Activated naive CD8-positive, alpha-beta T cell treated with anti-CD3 and anti-CD28 coated beads, Interleukin-2, amount 10 ng/mL, durations not matched to agents 7 days and 5 days (primary cell): ENCODE measurements at places on chromosomes 7 and 10. TPM values are rescaled to one million over a fixed set of nuclear protein-coding genes. Genes with fewer than 3 reads are reported as not detected.

DNA sequence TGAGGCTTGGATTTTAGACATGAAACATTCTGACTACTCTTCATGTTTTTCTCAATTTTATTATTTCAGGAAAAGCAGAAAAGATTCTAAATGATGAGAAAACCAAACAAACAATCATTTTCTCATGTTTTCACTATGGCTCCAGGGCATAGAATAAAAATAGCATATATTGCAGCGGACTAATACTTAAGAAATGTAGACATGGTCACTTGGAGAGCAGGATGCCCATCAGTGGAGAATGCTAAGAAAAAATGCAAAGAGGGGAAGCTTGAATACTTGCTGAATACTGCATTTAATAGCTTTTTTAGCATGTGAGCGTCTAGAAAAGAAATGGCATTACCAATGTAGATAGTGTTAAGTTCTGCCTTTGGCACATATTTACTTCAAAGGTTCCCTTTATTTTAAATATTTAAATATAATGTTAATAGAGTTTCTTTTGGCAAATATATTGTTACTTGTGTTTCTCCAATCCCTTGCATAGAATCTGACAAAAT is 107.9 kb downstream of the PPP1R17 start:
- DNase-seq: no peak
- H3K27ac ChIP-seq: no peak overlapping the region
- H3K4me1 ChIP-seq: no peaks in the 10 kb centered on the region
- H3K36me3 ChIP-seq: no peaks in the 10 kb centered on the region
- no peak overlapping the region for H3K4me3 ChIP-seq

GRCh38 chr7:106047818-106048705 is 64.0 kb downstream of the SYPL1 start:
- no peak for DNase-seq
- H3K4me3 ChIP-seq: no peak overlapping the region
- H3K36me3 ChIP-seq: no peaks in the 10 kb centered on the region

- H3K4me3 ChIP-seq: no peak overlapping the region
- no peaks in the 10 kb centered on the region for H3K4me1 ChIP-seq
- H3K27me3 ChIP-seq: peaks cover 8% of the 10 kb centered on the region
- no peak overlapping the region for H3K27ac ChIP-seq
These were observed 21.7 kb downstream of the GTF2IRD1 start for GRCh38 chr7:74475243-74475986.

DNA sequence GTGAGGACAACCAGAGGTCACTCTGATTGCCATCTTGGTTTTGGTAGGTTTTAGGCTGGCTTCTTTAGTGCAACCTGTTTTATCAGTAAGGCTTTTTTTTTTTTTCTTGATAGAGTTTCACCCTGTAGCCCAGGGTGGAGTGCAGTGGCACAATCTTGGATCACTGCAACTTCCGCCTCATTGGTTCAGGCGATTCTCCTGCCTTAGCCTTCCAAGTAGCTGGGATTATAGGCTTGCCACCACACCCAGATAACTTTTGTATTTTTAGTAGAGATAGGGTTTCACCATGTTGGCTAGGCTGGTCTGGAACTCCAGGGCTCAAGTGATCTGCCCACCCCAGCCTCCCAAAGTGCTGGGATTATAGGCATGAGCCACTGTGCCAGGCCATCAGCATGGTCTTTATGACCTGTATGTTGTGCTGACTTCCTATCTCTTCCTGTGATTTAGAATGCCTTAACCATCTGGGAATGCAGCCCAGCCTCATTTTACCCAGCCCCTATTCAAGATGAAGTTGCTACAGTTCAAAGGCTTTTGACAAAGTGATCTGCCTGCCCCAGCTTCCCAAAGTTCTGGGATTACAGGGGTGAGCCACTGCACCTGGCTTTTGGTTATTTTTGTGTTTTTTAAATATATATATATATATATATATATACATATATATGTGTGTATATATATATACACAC is 7.0 kb upstream of the ZNF425 start:
- peaks cover 43% of the 10 kb centered on the region for H3K36me3 ChIP-seq
- H3K27ac ChIP-seq: no peak overlapping the region

DNA sequence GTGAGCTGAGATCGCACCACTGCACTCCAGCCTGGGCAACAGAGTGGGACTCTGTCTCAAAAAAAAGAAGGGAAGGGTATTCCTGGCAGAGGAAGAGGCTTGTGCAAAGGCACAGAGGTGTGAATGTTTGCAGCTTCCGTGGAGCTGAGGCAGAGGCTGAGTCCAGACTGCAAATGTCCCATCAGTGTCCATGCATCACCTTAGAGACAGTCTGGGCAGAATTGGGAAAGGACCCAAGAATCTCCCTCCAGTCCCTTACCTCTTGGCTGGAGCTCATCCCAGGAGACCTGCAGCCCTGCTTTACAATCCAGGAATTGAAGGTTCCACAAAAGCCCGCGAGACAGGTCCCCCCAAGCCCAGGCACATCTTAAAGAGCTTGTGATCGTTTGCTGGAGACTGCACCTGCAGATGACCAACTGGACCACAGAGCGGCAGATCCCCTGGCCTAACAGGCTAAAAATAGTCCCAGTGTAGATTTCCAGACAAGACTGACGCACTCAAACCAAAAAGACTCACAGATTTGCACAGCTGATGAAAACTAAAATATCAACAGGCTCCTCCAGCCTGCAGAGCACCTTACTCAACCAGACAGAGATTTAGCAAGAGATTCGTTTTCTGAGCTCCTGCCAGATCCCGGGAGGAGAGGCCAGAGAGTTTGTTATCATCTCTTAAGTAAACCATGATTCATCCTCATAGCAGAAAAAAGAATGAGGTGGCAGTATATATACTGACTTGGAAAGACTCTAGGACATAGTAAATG is 22.9 kb upstream of the NANOS1 start:
- H3K4me1 ChIP-seq: peaks cover 2% of the 10 kb centered on the region
- H3K27ac ChIP-seq: no peak overlapping the region
- H3K36me3 ChIP-seq: no peaks in the 10 kb centered on the region
- DNase-seq: no peak
- peaks cover 4% of the 10 kb centered on the region for H3K27me3 ChIP-seq

DNA sequence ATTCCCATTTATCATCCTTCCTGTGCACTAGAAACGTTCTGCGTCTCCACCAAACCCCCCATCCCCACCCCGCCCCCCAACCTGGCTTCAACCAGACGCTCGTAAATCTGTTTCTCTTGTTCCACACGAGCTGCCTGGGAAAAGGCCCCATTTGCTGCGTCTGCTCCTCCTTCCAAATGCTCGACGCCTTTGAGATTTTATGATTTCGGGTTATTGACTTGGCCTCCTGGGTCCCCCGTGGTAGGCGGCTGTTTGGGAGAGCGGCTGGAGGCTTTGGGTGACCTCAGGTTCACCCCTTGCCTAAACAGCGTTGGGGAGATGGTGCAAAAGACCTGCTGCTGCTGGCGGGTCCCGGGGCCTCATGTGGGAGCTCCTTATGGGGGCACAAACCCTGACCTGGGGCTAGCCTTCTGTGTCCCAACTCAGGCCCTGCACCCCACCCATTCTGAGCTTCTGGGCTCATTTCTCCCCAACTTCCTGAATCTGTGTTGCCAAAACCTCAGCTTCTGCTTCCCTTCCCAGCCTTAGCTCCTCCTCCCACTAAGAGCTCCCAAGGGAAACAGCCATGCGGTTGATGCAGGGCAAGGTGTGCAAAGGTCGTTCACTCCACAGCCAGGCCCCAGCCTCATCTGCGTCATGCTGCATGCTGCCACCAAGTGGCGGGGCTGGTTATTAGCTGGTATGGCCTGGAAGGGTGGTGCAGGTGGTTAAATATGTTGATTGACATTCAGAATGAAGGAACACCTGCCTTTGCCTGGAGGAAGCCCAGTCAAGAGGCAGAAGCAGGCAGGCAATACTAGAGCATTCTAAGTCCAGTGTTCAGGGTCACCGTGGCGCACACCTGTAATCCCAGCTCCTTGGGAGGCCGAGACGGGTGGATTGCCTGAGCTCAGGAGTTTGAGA is 49.1 kb upstream of the ELN start:
- H3K4me1 ChIP-seq: peaks cover 1% of the 10 kb centered on the region
- H3K27ac ChIP-seq: no peak overlapping the region

Gene ZNF853
- total RNA-seq: 4.7 TPM

Gene TIMM23B
- total RNA-seq: 21.1 TPM

DNA sequence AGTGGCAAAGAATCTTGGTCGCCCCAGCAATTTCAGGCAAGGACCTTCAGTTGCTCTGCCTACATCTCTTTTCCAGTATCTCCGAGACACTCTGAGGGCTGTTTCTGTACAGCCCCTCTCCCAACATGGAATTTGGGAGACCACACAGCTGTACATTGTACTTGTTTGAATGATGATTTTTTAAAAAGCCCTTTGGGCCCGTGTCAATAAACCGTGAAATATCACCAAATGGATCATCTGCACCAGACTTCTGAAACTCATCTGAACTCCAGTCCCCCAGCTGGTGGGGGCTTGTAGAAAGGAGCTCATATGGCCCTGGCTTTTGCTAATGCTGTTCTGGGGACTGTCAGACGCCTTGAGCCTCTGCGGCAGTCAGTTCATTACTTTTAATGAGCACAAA is 374.9 kb downstream of the BBS9 start:
- H3K4me1 ChIP-seq: no peaks in the 10 kb centered on the region
- H3K27ac ChIP-seq: no peak overlapping the region
- H3K27me3 ChIP-seq: no peaks in the 10 kb centered on the region
- DNase-seq: no peak

GRCh38 chr7:67858931-67859330 is 862.3 kb downstream of the TYW1 start:
- H3K36me3 ChIP-seq: no peaks in the 10 kb centered on the region
- H3K4me1 ChIP-seq: no peaks in the 10 kb centered on the region
- H3K27me3 ChIP-seq: no peaks in the 10 kb centered on the region
- H3K27ac ChIP-seq: no peak overlapping the region
- no peak for DNase-seq
- no peak overlapping the region for H3K4me3 ChIP-seq

- no peak overlapping the region for H3K4me3 ChIP-seq
- no peaks in the 10 kb centered on the region for H3K36me3 ChIP-seq
- H3K4me1 ChIP-seq: peaks cover 6% of the 10 kb centered on the region
- DNase-seq: no peak
These were observed 67.2 kb downstream of the CREB5 start for GRCh38 chr7:28479507-28479947.

DNA sequence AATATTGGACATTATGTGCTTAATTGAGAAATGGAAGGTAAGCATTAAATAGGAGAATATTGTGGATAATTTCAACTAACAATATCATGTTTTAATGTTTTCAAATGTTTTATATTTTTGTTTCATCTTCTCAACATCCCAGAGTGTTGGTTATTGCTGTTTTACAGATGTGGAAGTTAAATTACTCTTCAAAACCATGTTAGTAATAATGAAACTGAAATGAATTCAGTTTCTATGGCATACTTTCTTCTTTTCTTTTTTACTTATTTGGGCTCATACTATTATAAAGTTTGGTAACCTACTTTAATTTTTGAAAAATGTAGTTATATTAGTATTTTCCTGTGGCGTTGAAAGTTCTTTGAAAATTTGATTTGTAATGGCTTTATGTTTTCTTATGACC is 4.2 kb downstream of the GLRX3 start:
- H3K27me3 ChIP-seq: no peaks in the 10 kb centered on the region
- peak overlapping the region; percentile 30 for H3K4me3 ChIP-seq
- H3K27ac ChIP-seq: no peak overlapping the region

- peaks cover 1% of the 10 kb centered on the region for H3K36me3 ChIP-seq
- H3K27me3 ChIP-seq: peaks cover 20% of the 10 kb centered on the region
- DNase-seq: no peak
- peaks cover 2% of the 10 kb centered on the region for H3K4me1 ChIP-seq
- no peak overlapping the region for H3K4me3 ChIP-seq
These were observed 51.1 kb downstream of the ARMC3 start for GRCh38 chr10:22978918-22979317.

- H3K27me3 ChIP-seq: no peaks in the 10 kb centered on the region
- H3K36me3 ChIP-seq: no peaks in the 10 kb centered on the region
- peaks cover 4% of the 10 kb centered on the region for H3K4me1 ChIP-seq
- H3K4me3 ChIP-seq: no peak overlapping the region
- no peak overlapping the region for H3K27ac ChIP-seq
These were observed 38.7 kb downstream of the FAM107B start for GRCh38 chr10:14736043-14736442.

Gene CALML3
- not detected for total RNA-seq

Gene SYT15
- 1.4 TPM for total RNA-seq

Gene RSPH10B
- total RNA-seq: not detected

Gene AKR1C1
- total RNA-seq: 1.1 TPM

Gene TMEM196
- total RNA-seq: not detected

- no peaks in the 10 kb centered on the region for H3K36me3 ChIP-seq
- no peak overlapping the region for H3K27ac ChIP-seq
- no peaks in the 10 kb centered on the region for H3K4me1 ChIP-seq
These were observed 282.4 kb downstream of the TNS3 start for GRCh38 chr7:47299496-47299895.

DNA sequence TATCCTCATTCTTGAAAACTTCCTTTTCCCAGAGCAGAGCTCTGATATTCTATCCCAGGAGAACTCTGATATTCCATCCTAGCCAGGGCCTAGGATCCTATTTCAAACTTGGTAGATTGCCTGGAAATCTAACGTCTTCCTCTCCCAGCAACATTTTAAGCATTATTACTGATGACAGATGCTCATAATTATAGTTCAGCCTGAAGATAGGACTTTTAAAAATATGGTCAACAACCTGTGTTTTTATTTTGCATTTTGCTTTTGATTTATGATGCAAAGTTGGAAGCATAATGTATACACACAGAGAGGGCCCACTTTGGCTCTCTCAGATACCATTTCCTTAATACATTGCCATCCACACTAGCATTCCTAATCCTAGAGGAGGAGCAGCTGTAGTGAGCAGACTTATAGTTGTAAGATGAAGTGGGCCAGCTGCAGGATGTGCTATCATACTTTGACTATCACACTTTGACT is 457.4 kb upstream of the TPK1 start:
- no peaks in the 10 kb centered on the region for H3K27me3 ChIP-seq
- no peaks in the 10 kb centered on the region for H3K36me3 ChIP-seq
- H3K4me3 ChIP-seq: no peak overlapping the region
- no peaks in the 10 kb centered on the region for H3K4me1 ChIP-seq

GRCh38 chr7:128100225-128100948 is 69.2 kb upstream of the LRRC4 start:
- no peak overlapping the region for H3K4me3 ChIP-seq
- peaks cover 4% of the 10 kb centered on the region for H3K27me3 ChIP-seq
- no peak for DNase-seq
- peaks cover 8% of the 10 kb centered on the region for H3K36me3 ChIP-seq

Gene GNAI1
- total RNA-seq: 0.17 TPM

- no peak for DNase-seq
- no peaks in the 10 kb centered on the region for H3K27me3 ChIP-seq
- no peaks in the 10 kb centered on the region for H3K36me3 ChIP-seq
These were observed 86.5 kb upstream of the NPVF start for GRCh38 chr7:25314731-25315267.

- H3K27me3 ChIP-seq: no peaks in the 10 kb centered on the region
- no peaks in the 10 kb centered on the region for H3K4me1 ChIP-seq
- H3K27ac ChIP-seq: no peak overlapping the region
- no peaks in the 10 kb centered on the region for H3K36me3 ChIP-seq
These were observed 342.4 kb downstream of the BBS9 start for GRCh38 chr7:33471636-33472242.

GRCh38 chr10:44411251-44411650 is 26.4 kb upstream of the CXCL12 start:
- no peak overlapping the region for H3K27ac ChIP-seq
- no peak for DNase-seq
- H3K4me1 ChIP-seq: no peaks in the 10 kb centered on the region
- no peaks in the 10 kb centered on the region for H3K36me3 ChIP-seq
- peaks cover 7% of the 10 kb centered on the region for H3K27me3 ChIP-seq

Gene KEL
- total RNA-seq: 1.2 TPM

GRCh38 chr10:1600861-1601260 is 136.5 kb downstream of the ADARB2 start:
- no peak overlapping the region for H3K4me3 ChIP-seq
- no peaks in the 10 kb centered on the region for H3K36me3 ChIP-seq
- no peak overlapping the region for H3K27ac ChIP-seq
